Smooth muscle cell of the pulmonary artery (primary cell): ENCODE measurements at places on chromosomes 11 and 22. TPM values are rescaled to one million over a fixed set of nuclear protein-coding genes. Genes with fewer than 3 reads are reported as not detected.

Gene C11orf42
- not detected in 2 replicates for total RNA-seq

Gene OR4P4
- not detected in 2 replicates for total RNA-seq

Gene RAB39A
- total RNA-seq: not detected in 2 replicates

Gene ANO1
- 3.8 and 11.7 TPM in 2 replicates for total RNA-seq

Gene C11orf97
- not detected in 2 replicates for total RNA-seq

Gene CFAP300
- 3.2 and 8.3 TPM in 2 replicates for total RNA-seq

Gene PTPN5
- not detected in 2 replicates for total RNA-seq
